HAP-1 (cell line): ENCODE measurements at places on chromosomes 11 and 22.

DNA sequence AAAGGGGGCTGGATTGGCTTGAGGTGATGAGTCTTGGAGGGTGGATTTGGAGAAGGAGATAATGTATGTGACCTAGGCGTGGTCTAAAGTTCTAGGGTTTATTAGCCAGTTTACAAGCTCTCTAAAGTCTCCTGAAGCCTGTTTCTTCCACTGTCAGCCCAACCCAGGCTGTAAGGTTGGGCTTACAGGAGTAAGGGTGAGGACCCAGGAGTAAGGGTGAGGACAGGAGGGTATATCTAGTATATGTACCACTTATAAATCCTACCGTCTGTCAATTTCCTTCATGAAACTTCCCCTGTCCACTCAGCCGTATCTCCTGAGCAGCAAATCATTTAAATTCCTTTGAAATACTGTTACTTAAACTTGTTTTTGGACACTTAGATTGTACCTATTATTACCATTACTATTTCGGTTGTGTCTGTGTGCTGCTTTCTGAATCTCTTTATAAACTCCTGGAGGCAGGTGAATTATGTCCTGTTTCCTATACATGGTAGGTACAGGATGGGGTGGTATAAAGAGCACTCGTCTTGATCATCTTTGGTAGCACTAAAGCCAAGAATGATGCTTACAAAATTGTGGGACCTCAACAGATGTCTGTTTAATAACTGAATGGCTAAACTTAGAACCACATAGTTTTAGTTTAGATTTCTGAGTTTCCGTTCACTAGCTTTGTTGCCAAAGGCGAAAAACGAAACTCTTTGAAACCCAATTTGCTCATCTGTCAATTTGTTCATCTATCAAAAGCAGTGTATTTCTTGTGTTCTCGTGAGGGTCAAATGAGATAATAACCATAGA is 192.0 kb downstream of the GRIK4 start:
- no peak for DNase-seq

- DNase-seq: no peak
These were observed 226.8 kb downstream of the BLID start for GRCh38 chr11:121889186-121889585.

GRCh38 chr11:108135845-108136544 is 14.6 kb downstream of the ACAT1 start:
- DNase-seq: no peak

DNA sequence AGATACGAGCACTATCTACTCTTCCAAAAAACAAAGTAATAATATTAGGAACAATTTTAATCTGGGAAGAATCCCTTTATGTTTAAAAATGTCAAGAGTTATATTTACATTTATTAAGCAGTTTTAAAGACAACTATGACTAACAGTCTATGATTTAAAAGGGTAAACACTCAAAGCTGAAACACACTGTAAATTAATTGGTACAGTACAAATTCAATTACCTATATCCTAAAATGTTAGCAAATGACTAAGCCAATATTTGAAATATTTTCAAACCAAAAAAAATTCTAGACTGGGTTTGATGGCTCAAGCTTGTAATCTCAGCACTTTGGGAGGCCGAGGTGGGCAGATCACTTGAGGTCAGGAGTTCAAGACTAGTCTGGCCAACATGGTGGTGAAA is 36.0 kb upstream of the CHRNA10 start:
- DNase-seq: no peak

- DNase-seq: no peak
These were observed 724.9 kb upstream of the TENM4 start for GRCh38 chr11:80165744-80166143.

GRCh38 chr22:45455212-45455611 is 41.7 kb downstream of the RIBC2 start:
- no peak for DNase-seq

DNA sequence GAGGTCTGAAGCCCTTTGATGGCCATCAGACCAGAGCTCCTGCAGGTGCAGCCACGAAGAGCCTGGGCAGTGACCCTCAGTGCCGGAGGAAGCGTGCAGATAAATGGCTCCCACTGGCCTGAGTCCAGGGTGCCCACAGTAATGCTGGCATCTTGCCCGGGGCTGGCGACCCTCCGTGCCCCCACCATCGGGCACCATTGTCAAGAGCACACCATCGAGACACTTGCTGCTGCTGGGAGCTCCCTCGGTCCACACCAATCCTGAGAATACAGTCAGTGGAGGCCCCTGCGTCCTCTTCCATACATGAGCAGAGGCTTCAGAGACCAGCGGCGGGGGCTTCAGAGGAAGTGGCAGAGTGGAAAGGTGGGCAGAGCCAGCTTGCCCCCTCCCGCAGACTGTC is 1448.3 kb downstream of the BRD1 start:
- no peak for DNase-seq

DNA sequence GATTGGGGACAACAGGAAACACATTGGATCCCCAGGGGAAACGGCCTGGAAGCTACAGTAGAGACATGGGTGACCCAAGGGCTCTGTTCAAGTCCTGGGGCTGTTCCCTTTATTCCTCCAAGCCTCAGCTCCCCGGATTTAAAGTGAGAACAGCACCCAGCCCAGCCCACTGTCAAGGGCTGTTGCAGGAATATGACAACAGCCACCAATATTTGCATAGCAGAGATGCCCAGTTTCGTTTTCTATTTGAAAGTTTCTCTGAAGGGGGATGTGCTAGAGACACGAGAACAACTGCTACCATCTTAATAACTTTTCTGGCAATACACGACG is 81.1 kb upstream of the WNT7B start:
- DNase-seq: peak; percentile 59

DNA sequence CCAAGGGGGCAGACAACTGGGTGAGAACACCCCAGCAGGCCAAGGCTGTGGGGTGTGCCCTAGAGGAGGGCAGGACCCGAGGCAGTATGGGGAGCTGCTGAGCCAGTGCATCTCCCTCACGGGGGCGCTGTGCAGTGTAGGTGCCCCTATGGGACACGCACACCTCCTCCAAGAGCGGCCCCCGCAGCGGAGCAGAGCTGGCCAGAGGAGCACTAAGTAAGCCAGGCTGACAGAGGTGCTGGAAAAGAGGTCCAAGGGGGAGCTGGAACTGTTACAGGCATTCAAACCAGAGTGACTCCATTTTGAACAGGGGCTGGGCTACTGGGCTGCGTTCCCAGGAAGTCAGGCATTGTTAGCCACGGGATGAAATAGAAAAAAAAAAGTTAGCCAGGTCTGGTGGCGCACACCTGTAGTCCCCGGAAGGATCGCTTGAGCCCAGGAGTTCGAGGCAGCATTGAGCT is 41.8 kb downstream of the TST start:
- DNase-seq: peak; percentile 84

DNA sequence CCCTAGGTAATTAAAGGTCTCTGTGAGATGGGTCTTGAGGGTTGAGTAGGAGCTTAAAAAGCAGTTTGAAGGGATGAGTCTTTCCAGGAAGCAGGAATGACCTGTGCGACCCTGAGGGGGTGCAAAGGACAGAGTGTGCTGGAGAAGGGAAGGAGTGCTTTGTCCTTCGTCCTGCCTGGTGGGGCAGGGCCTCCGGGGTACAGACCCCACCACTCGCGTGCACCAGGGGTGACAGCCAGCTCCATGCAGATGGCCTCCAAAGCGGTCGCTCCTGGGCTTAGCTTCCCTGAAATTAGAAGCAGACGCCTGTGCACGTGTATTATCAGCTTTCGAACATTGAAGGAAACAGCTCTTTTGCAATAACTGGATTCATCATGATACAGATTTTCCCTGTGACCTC is 959.8 kb downstream of the BRD1 start:
- DNase-seq: no peak
